ENCODE measurements at places on chromosomes 16 and 17.

GRCh38 chr16:48347980-48348379, 37.2 kb downstream of the SIAH1 start:
- DNase-seq = no peak

DNA sequence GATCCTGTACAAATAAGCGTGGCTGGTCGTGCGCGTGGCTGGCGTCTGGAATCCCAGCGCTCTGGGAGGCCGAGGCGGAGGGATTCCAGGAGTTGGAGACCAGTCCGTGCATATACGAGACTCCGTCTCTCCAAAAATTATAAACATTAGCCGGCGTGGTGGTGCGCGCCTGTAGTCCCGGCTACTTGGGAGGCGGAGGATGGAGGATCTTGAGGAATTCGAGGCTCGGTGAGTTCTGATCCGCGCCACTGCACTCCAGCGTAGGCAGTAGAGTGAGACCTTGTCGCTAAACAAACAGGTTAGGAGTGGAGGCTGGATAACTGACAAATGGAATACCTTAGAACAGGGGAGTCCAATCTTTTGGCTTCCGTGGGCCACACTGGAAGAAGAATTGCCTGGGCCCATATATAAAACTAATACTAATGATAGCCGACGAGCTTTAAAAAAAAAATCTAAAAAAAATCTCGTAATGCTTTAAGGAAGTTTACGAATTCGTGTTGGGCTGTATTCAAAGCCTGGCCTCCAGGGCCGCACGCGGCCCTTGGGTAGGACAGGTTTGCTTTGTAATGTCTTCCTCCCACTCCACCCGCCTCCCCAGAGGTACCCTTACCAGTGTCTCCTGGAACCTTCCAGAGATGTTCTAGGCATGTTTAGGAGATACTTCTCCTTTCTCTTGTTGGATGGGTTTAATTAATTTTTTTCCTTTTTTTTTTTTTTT, 909 bp upstream of the RSL1D1 start:
- DNase-seq = no peak

GRCh38 chr17:859824-860195, 77.7 kb downstream of the MRM3 start:
- DNase-seq = no peak

- peak; percentile 82 for DNase-seq
Observed at GRCh38 chr17:50027881-50028735, 27.8 kb upstream of the ITGA3 start.

DNA sequence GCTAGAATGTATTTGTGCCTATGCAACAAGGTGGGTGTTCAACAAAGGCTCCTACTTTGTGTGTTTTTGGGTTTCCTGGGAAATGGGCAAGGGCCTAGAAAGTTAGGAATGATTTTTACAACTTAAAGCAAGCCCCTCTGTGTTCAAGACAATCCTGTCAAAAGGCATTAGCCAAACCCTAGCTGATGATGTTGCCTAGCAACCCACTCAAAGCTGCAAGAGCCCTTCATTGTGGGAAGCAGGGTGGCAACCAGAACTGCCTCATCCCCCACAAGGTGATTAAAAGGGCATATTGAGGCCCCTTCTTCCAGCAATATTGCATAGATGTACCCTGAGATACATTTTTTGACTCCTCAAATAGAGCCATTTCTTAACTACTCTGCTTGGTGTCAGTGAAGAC, 16.0 kb upstream of the RASL10B start:
- DNase-seq = no peak
